ENCODE measurements at places on chromosomes 11 and 22.
A peak's percentile ranks its signal among the peaks of the same experiment; 100 is the strongest.

DNA sequence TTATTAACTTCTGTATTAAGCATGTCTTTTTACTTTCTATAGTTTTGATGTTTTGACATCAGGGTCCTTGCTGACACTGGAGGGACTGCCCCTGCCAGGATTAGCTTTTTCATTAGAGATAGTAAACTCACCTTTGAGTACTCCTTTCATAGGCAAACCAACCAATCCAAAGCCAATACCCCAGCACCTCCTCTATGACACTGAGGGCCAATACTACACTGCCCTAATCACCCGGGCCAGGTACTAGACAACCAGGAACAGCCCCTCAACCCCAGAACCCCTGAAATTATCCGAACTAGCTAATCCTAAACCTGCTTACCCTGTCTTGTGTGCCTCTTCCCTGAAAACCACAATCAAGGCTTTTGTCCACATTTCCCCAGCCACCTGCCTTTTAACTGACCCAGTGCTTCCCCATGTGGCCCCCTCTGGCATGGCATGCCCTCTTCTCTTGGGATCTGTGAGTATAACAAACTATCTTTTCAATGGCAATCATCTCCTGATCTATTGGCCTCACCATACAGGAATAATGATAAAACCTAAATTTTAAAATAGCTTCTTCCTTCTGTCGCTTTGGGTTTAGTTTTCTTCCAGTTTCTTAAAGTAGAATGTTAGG lies 31.2 kb downstream of the RAB6A start:
- DNase-seq, result peak; percentile 25

DNA sequence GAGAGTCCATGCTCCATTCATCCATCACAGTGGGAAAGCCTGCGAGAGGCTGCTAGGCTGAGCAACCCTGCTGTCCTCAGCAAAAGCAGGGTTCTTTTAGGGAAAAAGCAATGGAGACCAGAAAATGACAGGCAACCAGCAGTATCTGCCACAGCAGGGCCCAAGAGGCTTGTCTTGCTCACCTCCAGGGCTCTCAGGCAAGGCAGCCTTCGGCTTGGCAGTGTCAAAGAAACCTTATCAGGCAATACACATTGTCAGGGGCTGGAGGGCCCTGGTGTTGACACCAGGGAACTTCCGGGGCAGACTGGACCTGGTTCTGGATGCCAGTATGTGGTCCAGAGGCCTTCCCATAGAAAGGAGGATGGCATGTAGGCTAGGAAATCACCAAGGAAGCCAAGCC lies 10.2 kb upstream of the TLCD5 start:
- DNase-seq, result no peak

GRCh38 chr11:45745065-45745811 lies 59.7 kb upstream of the SLC35C1 start:
- DNase-seq, result no peak

DNA sequence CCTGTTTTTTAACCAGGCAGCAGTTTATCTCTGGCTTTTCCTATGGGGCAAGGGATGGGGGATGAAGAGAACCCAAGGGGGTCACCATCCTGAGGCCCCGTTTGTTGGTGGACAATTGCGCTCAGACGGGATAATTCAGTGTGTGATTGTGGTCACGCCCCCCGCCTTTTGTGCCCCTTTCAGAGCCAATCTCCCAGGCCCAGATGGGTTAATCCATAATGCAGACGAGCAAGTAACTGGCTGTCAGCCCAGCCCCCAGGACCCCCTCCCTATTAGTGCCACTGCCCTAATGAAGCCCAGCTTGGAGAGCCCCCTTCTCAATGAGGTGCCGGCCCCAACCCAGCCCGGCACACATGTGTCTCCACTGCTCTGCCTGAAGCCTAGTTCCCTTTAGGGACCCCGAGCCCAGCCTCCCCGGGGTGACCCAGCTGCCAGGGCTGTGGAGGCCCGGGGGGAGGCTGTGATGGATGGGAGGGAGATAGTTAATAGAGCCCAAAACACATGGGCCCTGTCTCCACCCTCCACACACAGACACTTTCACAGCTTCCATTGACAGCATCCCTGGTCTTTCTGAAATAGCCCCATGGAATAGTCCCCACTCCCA lies 19.1 kb upstream of the ROBO3 start:
- no peak for DNase-seq

DNA sequence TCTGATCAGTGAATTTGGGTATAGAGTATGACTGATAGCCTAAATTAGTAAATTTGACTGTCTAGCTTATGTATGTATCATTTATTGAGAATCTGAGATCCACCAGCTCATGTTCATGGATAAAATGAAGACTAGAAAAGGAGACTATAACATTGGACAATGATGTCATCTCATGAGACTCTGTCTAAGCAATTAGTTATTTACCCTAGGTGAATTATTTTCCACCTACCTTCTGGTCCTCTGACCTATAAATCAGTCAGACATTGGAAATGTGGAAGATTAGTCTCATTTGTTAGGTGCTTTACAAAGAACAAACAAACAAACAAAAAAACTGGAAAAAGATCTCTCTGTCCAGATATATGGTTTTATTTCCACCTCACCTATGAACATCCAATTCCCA lies 38.7 kb upstream of the CALCA start:
- DNase-seq, result no peak

GRCh38 chr11:64864473-64865285 lies 13.7 kb downstream of the EHD1 start:
- no peak for DNase-seq

All from iPS DF 19.7 (cell line).